Right ventricle myocardium superior (tissue), 1 donor: ENCODE measurements at places on chromosomes 2 and 18. TPM values are rescaled to one million over a fixed set of nuclear protein-coding genes. Genes with fewer than 3 reads are reported as not detected.

GRCh38 chr18:36149514-36150289 lies 20.0 kb downstream of the ELP2 start:
- DNase-seq, result no peak

DNA sequence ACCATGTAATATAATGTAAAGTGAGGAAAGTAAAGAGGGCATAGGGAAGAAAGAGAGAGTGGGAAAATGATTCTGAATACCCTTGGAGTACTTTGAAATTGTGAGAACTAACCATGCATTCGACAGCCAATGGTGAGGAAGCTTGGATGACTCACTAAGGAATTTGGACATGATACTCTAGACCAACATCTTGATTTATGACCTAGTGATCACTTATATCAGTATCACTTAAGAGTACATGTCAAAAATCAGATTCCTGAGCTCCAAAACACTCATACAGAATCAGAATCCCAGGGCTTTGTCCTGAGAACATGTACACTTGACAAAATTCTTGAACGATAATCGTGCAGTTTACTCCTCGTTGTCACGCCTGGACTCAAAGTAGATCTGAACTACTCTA lies 1899.8 kb upstream of the PIK3C3 start:
- DNase-seq, result no peak

GRCh38 chr2:202508686-202509085 lies 126.1 kb upstream of the FAM117B start:
- DNase-seq, result no peak

DNA sequence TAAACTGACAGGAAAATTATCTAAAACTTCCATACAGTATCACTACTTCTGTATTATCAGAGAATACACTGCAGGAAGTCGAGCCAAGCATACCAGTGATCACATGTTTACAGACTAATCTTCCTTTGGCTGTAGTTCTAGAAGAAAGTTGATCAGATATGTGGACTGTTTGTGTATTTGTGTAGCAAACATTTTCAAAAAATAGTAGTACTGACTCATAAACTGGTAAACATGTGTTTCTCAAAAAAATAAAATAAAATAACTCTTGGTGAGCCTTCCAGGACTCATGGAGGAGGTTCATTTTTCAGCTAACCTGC lies 148.9 kb upstream of the SLC39A10 start:
- no peak for DNase-seq

SLC9A4 gene
- total RNA-seq, result not detected
